NCI-H748 treated with DMSO at 0.1 percent for 48 hours (cell line): ENCODE measurements at places on chromosomes 6 and 20.

DNA sequence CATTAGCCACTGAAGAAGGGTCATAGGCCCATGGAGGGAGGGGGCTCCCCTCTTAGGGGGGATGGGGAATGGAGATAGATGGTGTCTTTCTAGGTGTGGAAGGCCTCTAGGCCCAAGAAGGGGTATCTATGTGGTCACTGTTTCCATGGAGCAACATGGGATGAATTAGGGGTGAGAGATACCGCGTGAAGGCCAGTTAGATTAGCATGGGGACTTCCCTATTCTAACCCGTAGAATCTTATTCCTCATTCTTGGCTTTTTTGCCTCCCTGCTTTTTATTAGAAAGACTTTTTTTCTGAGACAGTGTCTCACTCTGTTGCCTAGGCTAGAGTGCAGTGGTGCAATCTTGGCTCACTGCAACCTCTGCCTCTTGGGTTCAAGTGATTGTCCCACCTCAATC, 3.2 kb downstream of the RAB44 start:
- DNase-seq = no peak

GRCh38 chr20:24169256-24169655, 180.7 kb upstream of the GGTLC1 start:
- no peak for DNase-seq

GRCh38 chr6:106538145-106538544, 91.2 kb downstream of the RTN4IP1 start:
- no peak for DNase-seq

GRCh38 chr6:72316675-72317380, 305.0 kb upstream of the KCNQ5 start:
- DNase-seq = no peak

- DNase-seq = no peak
Measured at GRCh38 chr20:40741507-40742106, 52.6 kb upstream of the MAFB start.

- DNase-seq = no peak
Measured at GRCh38 chr6:37068356-37069270, 63.2 kb downstream of the FGD2 start.

- DNase-seq = no peak
Measured at GRCh38 chr6:44842616-44843015, 455.1 kb downstream of the CDC5L start.

DNA sequence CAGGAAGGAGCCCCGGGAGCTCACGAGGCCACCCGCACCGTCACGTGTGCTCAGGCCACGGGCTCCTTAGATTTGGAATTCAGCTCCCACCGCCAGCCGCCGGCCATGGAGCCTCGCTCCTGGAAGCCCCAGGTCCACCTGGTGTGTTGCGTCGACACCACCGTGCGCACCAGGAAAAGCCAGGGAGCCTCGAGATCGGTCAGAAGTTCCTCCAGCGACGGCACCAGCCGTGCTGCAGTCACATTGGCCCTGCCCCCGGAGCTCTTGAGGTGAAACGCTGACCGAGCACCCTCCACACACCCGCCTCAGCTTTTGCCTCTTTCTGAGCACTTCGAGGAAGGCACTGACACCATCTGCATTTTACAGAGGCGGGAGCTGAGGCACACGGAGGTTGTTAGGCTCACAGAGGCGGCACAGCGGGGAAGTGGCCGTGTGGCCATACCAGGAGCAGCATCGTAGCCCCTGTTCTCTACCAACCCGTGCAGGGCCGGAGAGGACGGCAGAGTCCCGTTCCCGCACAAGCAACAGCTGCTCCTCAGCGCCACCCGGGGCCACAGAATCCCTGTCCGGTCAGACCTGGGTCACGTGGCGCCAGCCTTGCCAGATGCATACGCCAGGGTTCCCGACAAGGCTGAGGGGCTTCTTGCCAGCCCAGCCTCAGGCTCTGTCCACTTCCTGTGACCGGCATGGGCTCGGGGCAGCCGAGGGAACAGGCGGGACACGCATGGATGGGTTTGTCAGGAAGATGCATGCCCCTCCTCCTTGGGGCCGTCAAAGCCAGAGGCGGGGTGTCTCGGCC, 7.6 kb downstream of the NKAIN4 start:
- DNase-seq = no peak

- DNase-seq = peak; percentile 83
Measured at GRCh38 chr20:4607287-4607713, 114.4 kb upstream of the PRND start.

DNA sequence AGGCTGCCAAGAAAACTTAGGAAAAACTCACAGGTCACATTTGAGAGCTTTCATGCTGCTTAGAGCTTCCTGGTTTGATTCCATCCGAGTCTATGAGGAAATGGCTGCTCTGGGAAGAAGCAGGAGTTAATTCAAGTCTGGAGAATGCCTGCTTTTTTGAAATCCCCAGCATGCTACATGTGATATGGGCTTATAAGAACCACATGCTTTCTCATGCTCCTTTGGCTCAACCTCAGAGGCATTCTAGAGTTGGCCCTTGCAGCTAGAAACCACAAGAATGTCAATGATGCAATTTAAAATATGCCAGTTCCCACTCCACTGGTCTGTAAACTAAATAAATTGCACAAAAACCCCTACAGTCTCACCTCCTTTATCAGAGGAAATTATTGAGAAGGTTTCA, 142.9 kb upstream of the OLIG3 start:
- no peak for DNase-seq

GRCh38 chr6:114030767-114031166, 59.8 kb upstream of the HDAC2 start:
- DNase-seq = no peak

DNA sequence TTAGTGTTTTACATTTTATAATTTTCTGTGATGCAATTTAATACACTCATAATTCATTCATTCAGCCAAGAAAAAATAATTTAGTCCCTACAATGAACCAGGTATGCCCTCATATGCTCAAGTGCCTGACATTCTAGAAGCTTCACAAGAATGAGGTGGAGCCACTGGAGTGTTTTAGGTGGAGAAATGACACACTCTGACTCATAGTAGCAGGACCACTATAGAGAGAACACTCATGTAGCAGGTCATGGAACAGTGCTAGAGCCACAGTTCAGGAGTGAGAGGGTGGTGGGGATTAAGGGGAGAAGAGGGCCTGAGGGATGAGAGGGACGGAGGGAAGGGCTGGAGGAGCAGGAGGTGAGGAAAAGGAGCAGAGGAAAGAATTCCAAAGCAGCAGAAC, 1.4 kb upstream of the HLA-G start:
- DNase-seq = no peak

- no peak for DNase-seq
Measured at GRCh38 chr20:48247961-48248360, 462.7 kb upstream of the SULF2 start.

DNA sequence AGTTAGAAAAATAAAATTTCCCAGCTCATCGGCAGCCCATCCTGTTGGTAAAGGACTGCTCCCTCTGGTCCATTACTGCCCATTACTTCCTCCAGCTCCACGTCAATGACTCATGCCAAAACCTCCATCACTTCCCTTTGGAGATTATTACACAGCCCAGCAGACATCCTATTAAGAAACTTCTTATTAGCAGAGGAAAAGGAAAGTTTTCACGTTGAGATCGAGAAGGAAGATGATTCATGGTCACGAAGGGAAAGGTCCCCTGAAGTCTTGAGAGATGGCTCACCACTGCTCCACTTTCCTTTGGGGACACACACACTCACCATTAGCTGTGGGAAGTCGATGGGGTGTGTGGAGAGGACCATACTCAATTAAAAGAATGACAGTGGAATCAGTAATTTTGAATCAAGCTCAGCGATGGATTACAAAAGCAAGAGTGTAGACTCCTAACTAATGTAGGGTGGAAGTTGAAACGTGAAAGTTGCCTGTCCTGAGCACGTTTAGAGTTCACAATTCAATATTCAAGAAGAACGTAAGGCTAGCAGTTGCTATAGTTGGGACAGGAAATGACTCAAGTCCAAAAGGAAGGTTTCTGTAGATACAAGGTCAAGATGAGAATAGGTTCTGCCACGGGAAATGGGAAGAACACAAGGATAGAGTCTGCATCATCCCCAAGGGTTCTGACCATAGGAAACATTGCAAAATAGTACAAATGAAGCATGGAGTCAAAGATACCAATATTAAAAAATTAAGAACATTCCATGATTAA, 21.6 kb downstream of the SASH1 start:
- DNase-seq = no peak

DNA sequence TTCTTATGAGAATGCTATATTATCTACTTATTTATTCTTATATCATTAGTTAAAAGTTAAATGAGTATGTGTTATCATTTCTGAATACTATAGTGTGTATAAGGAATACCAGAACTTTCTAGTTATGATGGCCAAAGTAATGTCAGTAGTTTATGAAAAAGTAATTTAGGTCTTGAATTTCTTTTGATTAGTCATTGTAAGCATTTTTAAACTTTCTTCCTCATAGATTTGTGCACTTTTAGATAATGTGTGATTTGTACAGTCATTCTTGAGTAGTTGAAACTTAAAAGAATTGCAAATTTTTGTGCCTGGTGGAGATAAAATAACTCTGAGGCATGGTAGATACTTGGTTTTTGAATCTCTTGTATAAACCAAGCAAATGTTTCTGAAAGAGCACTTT, 311.3 kb downstream of the CDKAL1 start:
- no peak for DNase-seq

GRCh38 chr6:23529902-23530301, 596.1 kb upstream of the NRSN1 start:
- DNase-seq = no peak

GRCh38 chr6:133966654-133967329, 13.8 kb downstream of the TBPL1 start:
- DNase-seq = no peak

DNA sequence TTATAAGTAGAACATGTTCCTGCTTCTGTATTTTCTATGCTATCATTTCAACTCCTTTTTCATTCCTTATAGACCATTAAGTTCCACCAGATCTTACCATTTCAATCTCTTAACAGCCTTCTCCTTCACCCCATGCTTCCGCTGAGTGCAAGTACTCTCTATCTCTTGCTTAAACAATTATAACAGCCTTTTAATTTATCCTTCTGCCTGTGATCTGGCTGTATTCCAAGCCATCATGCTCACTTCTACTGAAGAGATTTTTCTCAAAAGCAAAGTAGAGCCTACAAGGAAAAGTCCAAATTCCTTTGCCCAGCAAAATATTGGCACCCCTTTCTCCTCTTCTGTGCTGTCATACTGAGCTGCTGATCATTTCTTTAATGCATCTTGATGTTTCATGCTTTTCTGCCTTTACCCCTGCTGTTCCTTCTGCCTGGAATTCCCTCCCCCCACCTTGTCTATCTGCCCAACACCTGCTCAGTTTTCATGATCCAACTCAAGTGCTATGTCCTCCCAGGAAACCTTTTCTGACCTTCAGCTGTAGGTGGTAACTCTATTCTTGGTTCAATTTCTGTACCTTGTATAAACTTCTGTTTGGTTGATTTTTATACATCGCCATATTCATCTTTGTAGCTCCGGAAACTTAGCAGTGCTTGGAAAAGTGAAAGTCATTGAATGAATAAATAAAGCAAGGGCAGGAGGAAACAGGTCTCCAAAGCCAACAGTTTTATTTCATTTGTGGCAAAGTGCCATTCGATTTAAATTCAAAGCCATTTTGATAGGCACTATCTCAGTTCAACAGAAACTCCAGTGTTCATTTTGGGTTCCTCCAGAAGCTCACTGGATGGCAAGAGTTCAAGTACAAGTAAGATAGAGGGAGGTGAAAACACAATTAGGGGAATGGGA, 10.5 kb upstream of the BMP2 start:
- peak; percentile 76 for DNase-seq

GRCh38 chr20:19885939-19886660, 128.0 kb downstream of the RIN2 start:
- DNase-seq = no peak
